ENCODE measurements at places on chromosomes 5 and 9.

GRCh38 chr5:123285122-123286023 lies 137.8 kb downstream of the CEP120 start:
- no peak for DNase-seq

DNA sequence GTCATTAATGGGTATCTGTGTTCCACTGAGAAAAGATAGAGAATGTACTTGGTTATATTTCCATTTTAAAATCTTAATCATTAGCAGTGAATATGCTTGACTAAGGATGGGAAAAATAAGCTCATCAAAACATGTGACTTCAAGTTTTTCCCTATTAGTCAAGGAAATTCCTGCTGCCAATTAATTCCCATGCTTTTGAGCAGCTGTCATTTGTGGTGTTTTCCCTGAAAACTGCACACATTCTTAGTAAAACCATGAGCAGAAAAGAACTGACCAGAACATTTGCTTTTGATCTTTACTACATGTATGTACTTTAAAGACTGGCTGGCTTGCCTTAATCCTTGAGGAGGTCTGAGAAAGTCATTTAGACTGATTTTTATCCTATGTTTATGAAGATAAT lies 75.2 kb downstream of the AOPEP start:
- no peak for DNase-seq

- DNase-seq, result peak; percentile 93
Measured at GRCh38 chr9:36166168-36166927, 2.8 kb upstream of the CCIN start.

GRCh38 chr9:86974421-86974820 lies 27.1 kb upstream of the GAS1 start:
- DNase-seq, result no peak

DNA sequence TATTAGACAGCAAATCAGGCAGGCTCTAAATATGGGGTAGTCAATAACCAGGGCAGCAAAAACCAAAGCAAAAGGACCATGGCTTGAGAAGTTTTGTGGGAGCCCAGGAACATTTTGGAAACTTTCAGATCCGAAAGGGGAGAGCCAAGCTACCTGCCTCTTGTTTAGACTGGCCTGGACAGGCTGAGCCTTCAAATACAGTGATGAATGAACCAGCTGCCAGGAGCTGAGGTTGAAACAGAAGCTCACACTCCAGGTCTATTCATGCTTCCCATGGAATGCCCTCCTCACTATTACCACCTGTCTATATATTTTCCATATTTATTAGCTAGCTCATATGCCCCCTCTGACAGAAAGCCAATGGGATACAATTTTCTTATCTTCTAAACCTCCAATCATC lies 150.8 kb upstream of the SLC44A1 start:
- no peak for DNase-seq

GRCh38 chr5:113152380-113152740 lies 175.8 kb downstream of the DCP2 start:
- no peak for DNase-seq

- DNase-seq, result no peak
Measured at GRCh38 chr5:168301593-168302390, 10.3 kb downstream of the WWC1 start.

DNA sequence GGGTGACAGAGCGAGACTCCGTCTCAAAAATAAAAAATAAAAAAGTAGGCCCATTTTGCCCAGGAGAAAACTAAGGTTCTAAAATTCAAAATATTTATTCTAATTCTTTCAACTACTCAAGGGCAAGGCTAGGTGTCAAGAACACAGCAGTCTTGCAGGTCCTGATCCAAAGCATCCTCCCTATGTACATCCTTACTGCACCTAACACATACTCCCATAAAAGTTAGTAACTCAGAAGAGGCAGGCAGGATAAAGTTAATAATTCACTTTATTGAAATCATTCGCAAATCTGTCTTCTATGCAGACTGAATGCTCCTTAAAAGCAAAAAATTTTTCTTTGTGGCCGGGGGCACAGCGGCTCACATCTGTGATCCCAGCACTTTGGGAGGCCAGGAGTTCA lies 11.1 kb downstream of the GOLPH3 start:
- no peak for DNase-seq

- DNase-seq, result no peak
Measured at GRCh38 chr9:97763874-97764273, 66.7 kb upstream of the XPA start.

GRCh38 chr5:143494162-143494561 lies 90.7 kb upstream of the NR3C1 start:
- no peak for DNase-seq

GRCh38 chr5:93461756-93462155 lies 119.3 kb downstream of the NR2F1-AS1 start:
- DNase-seq, result no peak

- DNase-seq, result no peak
Measured at GRCh38 chr9:87122947-87123685, 175.8 kb upstream of the GAS1 start.

DNA sequence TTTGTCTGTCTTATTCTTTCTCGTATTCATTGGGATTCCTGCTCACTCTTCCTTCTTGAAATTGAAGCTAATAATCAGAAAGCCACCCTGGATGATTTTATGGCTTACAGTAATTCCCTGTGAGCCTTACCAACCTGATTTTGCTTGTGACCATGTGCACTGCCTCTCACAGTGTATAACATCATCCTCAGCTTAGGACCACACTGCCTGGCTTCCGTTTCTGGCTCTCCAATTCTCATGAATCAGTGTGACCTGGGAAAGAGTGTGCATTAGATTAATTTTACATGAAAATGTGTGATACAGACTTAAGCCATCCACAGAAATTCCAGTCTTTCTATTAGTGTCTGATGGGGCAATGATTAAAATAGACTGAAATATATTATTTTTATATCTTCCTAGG lies 126.8 kb upstream of the DMRT1 start:
- DNase-seq, result no peak

DNA sequence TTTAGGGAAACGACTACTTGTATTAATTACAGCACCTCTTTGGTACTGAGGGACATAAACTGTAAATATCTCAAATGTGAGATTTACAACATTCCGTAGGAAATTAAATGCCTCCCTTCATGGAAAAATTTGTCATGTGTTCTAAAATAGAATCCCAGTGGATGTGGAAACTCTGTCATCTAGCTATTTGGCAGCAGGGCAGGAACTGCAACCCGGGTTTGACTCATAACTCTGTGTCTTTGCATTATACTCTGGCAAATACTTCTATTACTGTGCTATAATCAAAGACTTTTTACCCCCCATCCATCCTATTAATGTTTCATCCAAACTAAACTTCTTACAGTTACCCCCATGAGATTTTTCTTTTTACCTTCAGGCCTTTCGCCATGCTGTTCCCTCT lies 6.6 kb downstream of the PLPPR1 start:
- DNase-seq, result no peak

DNA sequence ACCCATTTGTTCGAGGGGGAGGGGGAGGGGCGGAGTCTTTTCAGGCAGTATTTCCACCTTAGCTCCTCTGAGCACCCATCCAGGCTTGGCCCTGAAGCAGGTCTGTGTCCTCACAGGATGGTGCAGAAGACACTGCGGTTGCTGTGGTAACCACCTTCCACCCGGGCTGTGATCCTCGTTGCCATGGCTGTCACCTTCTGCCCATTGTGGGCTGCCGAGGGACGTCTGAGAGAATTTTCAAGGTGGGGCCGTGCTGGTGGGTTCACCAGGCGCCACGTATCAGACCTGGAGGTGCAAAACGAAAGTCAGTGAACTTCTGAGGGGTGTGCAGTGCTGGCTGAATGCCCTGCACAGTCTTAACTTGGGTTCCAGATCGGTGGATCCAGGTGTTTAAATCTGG lies 26.7 kb downstream of the POLR1E start:
- DNase-seq, result no peak

GRCh38 chr5:175059687-175060211 lies 335.4 kb downstream of the MSX2 start:
- DNase-seq, result no peak

- no peak for DNase-seq
Measured at GRCh38 chr9:79759460-79759859, 187.7 kb downstream of the TLE4 start.

- no peak for DNase-seq
Measured at GRCh38 chr9:89218040-89218928, 39.7 kb upstream of the SHC3 start.

DNA sequence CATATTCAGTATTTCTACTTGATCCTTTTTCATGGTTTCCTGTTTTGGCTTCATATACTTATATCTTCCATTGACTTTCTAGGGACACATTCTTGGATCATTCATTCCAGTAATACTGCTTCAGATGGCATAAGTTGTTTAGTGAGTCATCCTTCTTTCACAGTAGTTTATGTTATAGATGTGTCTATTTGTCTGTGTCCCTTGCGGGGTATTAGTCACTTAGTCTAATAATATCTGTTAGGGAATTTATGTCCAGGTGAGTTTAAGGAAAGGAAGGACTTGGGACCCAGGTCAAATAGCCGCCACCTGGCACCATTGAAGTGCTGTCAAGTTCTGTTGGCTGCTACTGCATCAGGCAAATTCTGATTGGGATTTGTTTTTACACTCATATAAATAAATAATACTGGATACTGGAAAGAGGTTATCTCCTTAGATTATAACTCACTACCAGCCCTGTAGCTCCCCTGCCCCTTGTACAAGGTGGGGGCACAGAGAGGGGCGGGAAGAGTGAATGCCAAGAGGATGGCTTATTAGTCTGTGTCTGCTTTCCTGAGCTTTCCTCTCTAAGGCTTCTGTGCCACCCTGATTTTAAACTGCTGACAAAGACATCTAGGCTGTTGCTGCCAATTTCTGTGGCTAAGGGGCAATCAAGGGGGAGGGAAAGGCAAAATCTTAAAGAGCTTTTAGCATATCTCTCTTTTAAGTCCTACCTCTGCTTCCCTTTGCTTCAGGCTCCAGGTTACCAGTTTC lies 64.9 kb downstream of the CDC42SE2 start:
- no peak for DNase-seq

DNA sequence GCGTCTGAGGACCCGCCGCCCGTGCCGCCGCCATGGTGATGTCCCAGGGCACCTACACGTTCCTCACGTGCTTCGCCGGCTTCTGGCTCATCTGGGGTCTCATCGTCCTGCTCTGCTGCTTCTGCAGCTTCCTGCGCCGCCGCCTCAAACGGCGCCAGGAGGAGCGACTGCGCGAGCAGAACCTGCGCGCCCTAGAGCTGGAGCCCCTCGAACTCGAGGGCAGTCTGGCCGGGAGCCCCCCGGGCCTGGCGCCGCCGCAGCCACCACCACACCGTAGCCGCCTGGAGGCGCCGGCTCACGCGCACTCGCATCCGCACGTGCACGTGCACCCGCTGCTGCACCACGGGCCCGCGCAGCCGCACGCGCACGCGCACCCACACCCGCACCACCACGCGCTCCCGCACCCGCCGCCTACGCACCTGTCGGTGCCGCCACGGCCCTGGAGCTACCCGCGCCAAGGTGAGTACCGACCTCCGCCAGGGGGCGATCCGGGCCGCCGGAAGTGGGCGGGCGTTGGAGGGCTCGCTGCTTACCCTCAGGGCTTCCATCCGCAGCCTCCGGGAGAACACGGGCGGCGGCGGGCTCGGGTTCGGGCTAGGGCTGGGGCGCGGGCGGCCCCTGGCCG lies 8.5 kb downstream of the PRR7 start:
- peak; percentile 91 for DNase-seq

DNA sequence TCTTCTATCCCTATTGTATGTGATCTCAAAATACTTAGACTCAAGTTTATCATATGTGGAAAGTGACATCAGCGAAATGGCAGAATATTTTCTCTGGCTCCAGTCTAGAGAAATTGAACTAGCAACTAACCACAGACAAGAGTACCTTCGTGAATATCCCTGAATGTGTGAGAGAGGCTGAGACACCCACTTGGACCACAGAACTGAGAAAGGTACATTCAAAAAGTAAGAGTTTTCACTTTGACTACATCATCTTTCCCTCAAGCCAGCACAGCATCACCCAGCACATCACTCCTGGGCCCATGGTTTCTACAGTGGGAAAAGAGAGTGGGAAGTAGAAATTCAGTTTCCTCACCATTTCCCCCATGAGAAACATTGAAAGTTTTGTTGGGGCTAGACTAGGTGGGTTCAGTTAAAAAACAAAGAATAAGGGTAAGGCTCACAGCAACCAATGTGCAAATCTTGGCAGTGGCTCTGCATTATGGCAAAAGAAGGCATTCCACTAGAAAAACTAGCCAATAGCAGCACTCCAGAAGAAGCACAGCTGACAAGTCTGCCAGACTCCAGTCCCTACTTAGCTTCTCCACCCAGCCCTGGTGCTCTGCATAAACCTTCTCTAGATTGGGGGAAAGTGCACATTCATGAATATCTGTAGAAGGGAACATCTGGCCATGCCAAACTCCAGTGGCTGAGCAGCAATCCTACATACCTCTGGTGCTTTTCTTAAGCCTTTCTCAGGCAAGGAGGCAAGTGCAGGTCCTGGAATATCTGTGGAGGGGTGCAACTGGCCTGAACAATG lies 225.6 kb upstream of the VLDLR start:
- no peak for DNase-seq

DNA sequence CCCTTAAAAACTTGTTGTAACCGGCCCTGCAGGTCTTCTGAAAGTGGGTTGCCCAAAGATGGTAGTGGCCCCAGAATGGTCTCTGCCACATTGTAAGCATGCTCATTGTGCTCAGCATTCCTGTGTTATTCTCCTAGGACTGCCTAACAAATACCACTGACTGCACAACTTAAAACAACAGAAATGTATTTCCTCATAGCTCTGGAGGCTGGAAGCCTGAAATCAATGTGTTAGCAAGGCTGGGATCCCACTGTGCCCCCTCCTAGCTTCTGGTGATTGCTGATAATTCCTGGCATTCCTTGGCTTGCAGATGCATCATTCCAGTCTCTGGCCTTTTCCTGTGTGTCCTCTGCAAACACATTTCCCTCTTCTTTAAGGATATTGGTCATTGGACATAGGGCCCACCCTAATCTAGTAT lies 3.4 kb upstream of the GCNT4 start:
- no peak for DNase-seq

- no peak for DNase-seq
Measured at GRCh38 chr5:151572657-151573368, 18.3 kb downstream of the FAT2 start.

DNA sequence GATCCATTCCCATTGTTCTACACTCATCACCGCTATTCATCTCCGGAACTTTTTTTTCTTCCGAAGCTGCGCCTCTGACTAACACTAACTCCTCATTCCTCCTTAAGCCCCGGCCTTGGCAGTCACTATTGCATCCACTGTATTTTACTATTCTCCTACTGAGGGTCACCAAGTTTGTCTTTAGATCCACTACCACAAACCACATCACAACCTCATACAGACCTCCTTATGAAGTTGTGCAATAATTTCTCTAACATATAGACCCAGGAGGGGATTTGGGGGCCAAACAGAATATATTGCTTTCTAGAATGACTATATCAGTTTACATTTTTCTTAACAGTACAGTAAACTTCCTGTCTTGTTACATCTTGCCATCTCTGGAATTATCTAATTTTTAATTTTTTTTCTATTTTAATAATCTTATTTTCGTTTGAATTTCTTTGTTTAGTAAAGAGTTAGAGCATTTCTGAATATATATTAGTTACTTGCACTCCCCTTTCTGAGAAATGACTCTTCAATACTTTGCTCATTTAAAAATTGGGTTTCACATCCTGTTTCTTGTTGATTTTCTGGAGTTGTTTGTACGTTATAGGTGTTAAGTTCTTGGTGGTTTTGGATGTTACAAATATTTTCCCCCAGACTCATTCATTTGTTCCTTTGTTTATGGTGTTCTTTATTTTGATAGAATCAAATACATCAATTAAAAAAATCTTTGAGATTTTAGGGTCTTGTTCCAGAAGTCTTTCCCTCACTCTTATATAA lies 37.1 kb downstream of the DMRT2 start:
- no peak for DNase-seq
